ENCODE measurements at places on chromosomes 7 and 10. TPM values are rescaled to one million over a fixed set of nuclear protein-coding genes. Genes with fewer than 3 reads are reported as not detected.

The GPR85 gene
- not detected for total RNA-seq

GRCh38 chr7:141466151-141466904, 84.9 kb upstream of the AGK start:
- DNase-seq = no peak

The CAV1 gene
- total RNA-seq = 0.38 TPM

- DNase-seq = no peak
These were observed 77.0 kb downstream of the NPY start for GRCh38 chr7:24361001-24361400.

GRCh38 chr10:58341947-58342346, 7.1 kb downstream of the UBE2D1 start:
- no peak for DNase-seq

DNA sequence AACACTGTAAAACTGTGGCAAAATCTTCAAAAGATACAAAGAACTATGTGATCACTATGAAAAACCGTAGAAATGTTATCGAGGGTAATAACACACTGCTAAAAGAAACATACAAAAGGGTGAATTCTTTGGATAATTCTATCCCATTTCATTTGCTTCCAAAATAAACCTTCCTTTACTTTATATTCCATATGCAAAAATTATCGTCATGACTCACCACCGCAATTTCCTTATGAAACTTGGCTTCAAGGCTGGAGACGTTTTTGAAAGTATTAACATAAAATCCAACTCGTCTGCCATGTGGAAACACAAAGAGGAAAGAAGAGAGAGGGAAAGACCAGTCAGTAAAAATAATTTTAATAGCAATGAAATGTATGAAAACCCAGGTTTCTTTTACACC, 165.2 kb downstream of the AMPH start:
- no peak for DNase-seq

DNA sequence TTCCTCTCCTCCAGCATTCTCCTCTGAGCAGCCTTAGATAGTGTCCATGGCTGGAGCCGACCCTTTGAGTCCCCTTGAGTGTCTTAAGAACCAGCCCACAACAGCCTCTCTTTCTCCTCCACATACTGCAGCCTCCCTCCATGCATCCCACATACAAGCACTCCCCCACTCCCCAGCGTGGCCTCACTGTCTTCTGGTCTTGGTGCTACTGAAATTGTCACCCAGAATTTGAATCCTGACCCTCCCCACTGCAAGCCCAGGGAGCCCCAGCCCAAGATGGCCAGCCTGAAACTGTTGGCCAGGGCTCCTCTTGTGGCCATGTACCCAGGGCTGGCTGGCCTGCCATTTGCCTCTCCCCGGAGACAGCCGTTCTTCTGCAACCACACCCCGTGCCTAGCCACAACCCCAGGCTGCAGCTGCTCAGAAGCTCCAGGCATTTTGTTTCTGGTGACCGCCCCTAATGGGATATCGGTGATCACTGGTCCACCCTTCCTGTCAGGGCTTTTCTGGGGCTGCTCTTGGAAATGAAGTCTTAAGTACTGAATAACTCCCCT, 18.8 kb upstream of the SH2D4B start:
- DNase-seq = no peak

The LIPM gene
- total RNA-seq = not detected

The SKAP2 gene
- total RNA-seq = 15.1 TPM

DNA sequence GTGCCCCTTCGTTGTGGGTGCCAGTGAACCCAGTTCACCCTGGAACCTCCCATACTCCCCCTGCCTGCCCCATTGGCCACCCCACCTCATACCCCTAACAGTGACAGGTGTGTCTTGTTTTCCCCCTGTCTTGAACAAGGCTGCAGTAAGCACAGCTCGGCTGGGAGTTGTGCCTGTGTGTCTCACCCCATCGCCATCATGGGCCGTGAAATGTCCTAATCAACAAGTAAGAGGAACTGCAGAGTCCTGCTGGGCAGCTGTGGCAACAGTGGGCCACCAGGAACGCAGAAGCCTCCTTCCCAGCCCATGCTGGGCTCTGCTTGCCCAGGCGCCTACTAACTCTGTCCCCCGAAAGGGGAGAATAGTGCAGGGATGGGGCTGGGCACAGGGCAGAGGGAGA, 91.6 kb downstream of the C10orf105 start:
- DNase-seq = no peak

DNA sequence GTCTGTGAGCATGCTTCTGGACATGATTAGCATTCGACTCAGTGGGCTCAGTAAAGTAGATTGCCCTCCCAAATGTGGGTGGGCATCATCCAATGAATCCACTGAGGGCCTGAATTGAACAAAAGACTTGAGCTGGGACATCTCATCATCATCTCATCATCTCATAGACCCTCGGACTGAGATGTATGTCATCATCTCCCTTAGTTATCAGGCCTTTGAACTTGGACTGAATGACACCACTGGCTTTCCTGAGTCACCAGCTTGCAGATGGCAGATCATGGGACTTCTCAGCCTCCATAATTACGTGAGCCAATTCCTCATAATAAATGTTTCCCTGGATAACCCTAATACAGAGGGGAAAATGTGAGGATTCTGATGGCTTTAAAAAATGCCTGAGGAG, 128.3 kb upstream of the LSM8 start:
- no peak for DNase-seq

The BHLHA15 gene
- total RNA-seq = 0.43 TPM

DNA sequence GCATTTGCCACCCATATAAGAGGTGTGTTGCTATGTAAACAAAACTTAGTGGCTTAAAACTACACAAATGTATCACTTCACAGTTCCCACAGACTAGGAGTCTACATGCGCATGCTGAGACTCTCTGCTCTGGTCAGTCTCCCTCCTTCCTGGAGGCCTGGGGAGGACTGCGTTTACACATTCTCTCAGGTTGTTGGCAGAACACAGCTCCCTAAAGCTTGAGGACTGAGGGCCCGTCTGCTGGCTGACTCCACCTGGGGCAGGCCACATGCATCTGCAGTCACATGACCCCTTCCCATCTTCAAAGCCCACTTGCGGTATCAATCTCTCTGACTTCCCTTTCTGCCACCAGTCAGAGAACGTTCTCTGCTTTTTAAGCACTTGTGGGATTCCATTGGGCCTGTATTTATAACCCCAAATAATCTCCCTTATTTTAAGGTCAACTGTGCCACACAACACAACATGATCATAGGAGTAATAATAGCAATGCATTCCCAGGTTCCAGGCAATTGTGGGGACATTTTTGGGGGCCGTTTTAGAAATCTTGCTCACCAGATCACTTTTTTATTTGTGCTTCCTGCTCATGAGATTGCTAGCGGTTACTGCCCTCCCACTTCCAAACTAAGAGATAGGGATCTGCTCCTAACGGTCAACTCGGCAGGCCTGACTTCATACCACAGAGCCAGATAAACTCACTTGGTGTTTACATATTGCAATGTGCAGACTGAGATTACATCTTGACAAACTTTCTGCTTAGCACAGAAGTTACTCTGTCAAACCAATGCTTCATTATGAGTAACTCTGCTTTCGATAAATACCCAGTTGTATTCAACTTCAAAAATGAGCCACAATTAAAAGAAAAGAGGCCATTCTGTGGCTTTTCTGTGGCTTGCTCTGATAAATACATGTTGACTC, 96.3 kb downstream of the ALOX5 start:
- peak; percentile 27 for DNase-seq

DNA sequence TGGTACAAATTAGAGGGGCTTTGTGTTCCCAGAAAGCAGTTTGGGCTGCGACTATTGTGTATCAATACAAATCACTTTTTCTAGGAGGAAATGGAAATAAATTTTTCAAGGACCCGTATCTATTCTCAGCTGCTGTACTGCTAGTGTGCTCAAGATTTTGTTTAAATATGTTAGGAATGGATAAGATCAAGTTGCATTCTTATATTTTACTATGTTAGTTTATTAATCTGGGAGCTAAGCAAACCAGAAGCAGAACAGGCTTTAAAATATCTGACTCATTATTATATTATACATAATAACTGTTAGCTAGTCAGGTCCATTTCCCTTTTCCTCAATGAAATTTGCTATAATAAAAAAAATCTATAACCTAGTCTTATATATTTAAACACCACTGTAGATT, 11.1 kb upstream of the GLCCI1 start:
- DNase-seq = no peak

The SIRT1 gene
- total RNA-seq = 28.5 TPM
